ENCODE measurements at places on chromosomes 1 and 21.

- DNase-seq, result no peak
These were observed 177.1 kb downstream of the HHAT start for GRCh38 chr1:210505601-210506496.

- DNase-seq, result no peak
These were observed at the start of gene NID1 for GRCh38 chr1:236064674-236065508. Gene NID1, minus strand, starts transcription at chr1:236065090. Its CDS starts 11 bp downstream, at chr1:236065079.

DNA sequence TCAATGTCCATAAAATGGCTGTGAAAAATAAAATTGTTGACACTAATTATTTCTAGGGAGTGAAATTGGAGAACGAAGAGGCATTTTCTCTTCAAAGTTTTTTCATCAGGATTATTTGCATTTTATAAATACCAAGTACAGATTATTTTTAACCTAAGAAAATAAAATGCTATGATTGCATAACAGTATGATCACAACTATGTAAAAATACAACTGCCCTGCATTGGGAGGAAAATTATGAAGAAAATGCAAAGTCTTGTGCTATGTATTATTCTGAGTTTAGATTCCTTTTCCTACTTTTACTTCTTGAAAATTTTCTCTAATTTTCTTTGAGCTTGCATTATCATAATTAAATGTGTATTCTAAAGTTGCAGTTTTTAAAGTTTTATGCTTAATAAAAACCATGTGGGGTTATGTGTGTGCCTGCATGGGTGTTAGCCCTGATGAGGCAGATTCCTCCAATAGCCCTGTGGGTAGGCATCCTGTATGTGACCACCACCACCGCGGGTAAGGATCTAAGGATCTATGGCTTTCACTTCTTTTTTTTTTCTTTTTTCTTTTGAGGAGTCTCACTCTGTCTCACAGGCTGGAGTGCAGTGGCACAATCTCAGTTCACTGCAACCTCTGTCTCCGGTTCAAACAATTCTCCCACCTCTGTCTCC, 24.7 kb downstream of the STX6 start:
- DNase-seq, result no peak

DNA sequence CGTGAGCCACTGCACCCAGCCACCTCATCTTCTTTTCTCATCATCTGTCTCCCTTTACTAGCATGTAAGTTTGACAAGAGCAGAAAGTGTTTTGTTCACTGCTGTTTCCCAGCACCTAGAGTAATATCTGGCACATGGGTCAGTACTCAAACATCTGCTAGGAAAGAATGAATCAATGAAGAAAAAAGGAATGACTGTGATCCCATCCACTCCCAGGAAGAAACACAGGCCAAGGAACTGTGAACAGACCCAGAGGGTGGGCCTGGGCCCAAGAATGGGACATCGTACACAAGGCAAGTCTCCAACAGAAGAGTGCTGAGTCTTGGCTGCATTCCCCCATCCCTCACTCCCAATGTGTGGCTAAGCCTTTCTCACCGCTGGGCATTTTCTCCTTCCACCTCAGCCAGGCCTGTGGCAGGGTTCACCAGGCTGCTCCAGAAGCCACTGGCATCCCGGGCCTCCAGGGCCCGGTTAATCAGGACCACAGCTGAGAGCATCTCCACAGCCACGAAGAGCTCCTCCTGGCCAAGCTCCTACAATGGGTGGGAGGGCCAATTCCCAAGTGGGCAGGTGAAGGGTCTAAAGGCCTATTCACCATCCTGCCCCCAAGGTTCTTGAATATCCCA, 18.4 kb downstream of the IQGAP3 start:
- DNase-seq, result no peak

DNA sequence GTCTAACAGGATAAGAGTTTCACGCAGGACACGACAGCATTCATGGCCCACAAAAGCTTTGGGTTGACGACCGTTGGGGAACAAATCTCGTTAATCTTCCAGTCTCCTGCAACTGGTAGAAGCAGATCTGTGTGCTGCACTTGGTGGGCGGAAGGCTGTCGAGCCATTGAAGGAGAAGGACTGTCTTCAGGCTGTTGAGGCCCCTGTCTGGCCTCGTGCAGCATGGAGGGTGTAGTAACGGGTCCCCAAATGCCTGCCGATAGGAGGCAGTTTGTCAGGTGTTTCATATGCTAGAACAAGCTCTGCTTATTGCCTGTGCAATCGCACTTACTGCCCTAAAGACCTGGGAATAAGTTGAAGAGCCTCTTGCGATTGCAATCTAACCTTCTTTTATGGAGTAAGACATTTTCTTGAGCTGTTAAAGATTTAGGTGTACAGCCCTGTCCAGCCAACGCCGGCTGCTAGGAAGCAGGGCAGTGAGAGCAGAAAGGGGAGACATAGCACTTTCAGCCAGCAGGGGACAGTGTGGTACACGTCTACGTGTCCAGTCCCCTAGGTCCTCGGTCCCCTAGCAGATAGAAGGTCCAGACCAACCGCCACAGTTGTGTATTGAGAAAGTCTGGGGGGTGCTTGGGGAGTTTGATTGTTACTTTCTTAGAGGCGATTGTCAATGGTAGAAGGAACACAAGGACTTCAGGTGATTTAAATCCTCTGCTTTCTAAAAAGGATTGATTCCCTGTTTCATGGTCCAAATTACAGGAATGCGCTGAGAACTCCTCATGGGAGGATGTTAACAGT, 102.3 kb upstream of the TMPRSS2 start:
- DNase-seq, result no peak

DNA sequence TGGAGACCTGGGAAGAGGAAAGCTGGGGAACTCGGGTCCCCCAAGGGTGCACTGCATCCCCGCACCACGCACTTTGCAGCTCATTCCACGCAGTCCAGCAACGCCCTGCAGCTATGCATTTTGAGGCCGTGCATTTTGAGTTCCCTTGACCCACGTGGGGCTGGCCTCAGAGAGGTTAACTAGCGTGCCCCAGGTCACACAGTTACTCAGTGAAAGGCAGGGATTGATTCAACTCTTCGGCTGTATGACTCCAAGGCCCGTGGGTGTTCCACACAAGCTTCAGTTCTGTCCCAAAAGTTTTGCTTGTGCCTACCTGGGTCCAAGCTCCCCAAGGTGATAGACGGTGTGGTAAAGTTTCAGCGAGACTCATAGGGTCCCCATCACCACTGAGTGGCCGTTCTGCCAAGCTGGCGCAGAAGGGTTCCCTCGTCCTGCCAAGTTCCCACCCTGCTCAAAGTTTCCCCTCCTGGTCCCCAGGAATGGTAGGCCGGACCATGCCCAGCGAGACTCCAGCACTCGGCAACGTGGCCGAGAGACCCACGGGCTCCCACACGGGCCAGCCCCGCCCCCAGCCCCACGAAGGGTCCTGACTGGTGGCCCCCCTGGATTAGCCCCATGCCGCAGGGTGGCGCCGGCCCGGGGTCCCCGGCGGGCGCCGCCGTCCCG, 611 bp downstream of the HSPG2 start:
- DNase-seq, result no peak

DNA sequence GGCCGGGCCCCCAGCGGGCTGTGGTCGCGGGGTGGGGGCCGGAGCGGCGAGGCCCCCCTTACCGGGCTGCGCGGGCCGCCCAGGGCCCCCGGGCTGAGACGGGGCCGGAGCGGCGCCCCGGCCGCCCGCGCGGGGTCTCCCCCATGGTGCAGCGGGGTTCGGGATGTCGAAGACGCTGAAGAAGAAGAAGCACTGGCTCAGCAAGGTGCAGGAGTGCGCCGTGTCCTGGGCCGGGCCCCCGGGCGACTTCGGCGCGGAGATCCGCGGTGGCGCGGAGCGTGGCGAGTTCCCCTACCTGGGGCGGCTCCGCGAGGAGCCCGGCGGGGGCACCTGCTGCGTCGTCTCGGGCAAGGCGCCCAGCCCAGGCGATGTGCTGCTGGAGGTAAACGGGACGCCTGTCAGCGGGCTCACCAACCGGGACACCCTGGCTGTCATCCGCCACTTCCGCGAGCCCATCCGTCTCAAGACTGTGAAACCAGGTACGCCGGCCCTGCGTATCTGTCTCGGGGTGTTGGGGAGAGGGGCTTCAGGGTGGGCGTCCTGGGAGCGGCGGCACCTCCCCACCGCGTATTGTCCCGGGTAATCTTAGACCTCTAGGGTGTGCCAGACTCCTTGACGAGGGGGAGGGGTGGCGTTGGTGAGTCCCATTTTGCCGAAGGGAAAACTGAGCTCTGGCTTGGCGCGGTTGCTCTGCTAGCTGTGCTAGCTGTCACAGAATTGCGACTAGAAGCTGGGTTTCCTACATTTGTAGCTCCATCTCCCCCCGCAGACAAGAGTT, 745 bp downstream of the MAGI3 start:
- peak; percentile 11 for DNase-seq

DNA sequence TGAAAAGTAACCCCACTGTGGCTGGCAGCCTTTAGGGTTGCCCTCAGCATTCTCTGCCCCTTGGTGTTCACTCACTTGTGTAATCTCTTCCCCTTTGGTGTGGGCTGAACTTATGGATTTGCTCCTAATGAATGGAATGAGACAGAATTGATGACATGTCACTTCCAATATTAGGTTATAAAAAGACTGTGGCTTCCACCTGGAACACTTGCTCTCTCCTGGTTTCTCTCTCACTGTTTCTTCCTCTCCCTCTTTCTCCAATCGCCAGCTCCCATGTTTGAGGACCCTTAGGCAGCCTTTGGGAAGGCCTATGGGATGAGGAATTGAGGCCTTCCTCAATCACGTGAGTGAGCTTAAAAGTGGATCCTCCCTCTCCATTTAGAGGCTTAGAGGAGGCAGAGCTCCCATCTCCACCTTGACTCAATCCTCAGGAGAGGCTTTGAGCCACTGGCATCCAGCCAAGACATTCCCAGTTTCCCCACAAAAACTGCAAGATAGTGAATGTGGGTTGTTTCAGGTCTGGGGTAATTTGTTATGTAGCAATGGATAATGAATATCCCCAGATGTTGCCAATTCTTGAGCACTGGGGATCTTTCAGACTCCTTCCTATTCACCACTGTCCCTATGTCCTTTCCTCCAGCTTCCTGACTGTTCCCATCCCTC, 95.5 kb upstream of the CD34 start:
- DNase-seq, result no peak

DNA sequence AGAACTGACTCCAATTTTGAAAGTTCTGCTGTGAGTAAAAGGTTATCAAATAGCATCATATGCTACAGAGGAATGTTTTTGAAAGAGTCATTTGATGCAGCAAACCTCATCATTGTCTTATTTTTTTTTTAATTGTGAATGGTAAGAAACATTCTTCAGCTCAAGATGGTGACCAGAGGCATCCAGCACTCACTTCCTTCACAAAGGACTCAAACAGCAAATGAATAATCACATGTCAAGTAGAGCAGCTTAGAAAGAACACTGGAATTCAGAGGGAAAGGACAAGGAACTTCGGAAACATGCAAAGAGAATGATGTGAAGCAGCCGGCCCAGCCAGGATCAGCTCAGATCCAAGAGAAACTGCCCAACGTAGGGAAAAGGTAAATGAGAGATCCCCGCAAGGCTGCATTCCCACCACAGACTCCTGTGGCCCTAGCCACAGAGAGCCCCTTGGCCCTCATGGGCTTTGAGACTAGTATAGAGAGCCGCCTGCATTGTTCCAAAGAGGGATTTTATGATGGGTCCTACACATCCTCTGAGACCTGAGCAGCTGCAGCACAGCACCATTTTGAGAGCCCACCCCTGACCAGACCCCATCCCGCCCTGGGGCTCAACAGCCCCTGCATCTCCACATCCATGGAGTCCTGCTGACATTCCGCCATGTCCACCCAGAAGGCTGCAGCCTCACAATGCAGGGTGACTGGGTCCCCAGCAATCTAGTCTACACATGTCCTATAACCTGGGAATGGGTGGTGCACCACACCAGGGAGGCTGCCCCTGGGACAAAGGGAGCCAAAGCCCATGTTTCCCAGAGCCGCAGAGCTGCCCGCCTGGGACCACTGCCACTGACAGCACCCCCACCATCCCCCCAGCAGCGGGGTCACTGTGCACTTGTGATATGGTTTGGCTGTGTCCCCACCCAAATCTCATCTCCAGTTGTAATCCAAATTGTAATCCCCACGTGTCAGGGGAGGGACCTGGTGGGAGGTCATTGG, 21.2 kb upstream of the UTS2 start:
- no peak for DNase-seq

DNA sequence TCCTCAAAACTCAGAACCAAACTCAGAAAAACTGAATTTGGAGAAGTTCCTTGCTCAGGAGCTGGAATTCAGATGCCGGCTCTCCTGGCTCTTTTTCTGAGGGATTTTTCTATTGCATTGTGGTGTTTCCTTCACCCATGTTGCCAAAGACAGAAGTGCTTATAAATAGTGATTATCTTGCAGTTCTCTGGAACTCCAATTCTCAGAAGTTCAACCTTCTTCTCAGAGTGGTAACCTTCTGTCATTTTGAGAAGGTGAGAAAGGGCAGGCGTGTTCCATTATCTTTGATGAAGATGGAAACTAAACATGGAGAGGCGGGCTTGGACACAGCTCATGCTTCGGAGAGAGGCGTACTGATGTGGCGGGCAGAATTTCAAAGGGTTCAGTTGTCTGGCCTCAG, 12.4 kb upstream of the ETV3 start:
- DNase-seq, result no peak

DNA sequence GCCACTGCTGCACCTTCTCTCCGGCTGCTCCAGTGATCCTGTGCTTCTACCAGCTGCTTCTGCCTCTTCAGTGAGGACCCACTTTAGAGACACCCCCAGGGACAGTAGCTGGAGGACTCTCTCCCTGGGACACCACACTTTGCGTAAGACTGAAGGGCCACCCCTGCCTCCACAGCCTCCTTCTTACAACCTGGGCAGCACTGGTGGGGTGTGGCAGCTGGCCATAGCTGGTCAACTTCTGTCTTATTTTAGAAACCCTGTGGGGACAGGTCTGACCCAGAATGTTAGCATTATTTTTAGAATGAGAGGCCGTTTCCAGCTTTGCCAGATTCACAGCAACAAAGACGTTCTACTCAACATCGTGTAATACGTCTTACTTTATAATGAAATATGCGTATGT, 1.1 kb upstream of the KRTAP10-9 start:
- DNase-seq, result no peak

All from activated naive CD4-positive, alpha-beta T cell (primary cell).